Forelimb muscle (tissue), 1 donor: ENCODE measurements at places on chromosomes 1 and 21. TPM values are rescaled to one million over a fixed set of nuclear protein-coding genes. Genes with fewer than 3 reads are reported as not detected.
A peak's percentile ranks its signal among the peaks of the same experiment; 100 is the strongest.

Gene UBL4B
- not detected for polyA plus RNA-seq

DNA sequence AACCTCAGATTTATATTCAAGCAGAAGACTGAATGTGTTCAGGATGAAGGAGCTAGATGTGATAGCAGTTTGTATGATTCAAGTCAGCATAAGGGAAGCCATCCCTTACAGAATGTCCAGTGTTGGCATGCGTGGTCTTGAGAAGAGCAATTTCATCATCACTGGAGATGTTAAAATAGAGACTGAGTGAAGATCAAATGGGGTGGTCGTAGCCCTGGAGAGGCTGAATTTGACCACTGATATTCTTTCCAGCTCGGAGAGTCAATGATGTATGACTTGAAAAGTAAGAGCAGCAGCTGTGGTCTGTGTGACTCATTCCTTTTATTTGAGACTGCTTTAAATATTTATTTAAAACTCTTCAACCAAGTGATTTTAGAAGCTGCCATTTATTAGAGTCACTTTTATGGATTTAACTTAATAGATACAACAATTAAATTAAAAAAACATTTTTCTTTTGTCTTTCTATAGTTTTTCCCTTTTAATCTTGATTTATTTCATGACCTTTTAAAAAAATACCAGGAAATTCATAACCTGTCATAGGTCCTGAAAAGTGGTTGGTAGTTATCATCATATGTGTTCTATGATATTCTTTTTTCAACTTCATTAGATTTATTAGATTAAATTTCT, 15.5 kb downstream of the FMN2 start:
- no peak for DNase-seq

GRCh38 chr1:68093737-68094136, 43.3 kb upstream of the DIRAS3 start:
- no peak for DNase-seq

Gene TMEM54
- polyA plus RNA-seq: 3.7 TPM

Gene ZMYND12
- 0.37 TPM for polyA plus RNA-seq

DNA sequence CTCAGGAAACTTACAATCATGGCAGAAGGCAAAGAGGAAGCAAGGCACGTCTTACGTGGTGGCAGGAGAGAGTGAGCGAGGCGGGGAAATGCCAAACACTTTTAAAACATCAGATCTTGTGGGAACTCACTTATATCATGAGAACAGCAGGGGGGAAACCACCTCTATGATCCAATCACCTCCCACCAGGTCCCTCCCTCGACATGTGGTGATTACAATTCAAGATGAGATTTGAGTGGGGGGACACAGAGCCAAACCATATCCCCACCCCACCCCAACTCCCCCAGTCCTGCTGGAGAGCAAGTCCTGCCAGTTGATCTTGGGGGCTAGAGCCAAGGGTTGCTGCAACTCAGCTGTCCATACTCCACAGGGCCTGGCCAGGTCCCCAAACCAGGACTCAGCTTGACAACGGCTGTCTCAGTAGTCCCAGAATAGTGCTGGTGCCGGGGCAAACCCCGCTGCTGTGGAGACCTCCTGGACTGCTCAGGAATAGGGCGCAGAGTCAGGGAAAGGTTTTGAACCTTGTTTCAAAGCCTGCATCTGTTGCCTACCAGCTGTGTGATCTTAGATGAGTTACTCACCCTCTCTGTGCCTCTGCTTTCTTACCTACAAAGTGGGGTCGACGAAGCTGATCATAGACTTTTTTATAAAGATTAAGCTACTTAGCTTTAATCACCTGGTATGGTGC, 79.5 kb downstream of the STUM start:
- DNase-seq: no peak

Gene WDR64
- polyA plus RNA-seq: 0.37 TPM

GRCh38 chr1:173477286-173478093, at the start of gene PRDX6:
TSS of gene PRDX6 (plus strand) at chr1:173477335. CDS start at chr1:173477398, 63 bp downstream.
- peak; percentile 45 for DNase-seq

Gene MYBPH
- polyA plus RNA-seq: 278 TPM

- DNase-seq: no peak
Observed at GRCh38 chr1:63593303-63593885, at the start of gene PGM1. TSS of gene PGM1 (plus strand) at chr1:63593411. CDS start at chr1:63593489, 78 bp downstream.

Gene CAMK2N1
- polyA plus RNA-seq: 4.2 TPM

Gene MAP3K21
- 0.20 TPM for polyA plus RNA-seq

GRCh38 chr1:157142765-157143423, 4.7 kb upstream of the ETV3 start:
- DNase-seq: no peak

GRCh38 chr1:88514544-88515060, 169.5 kb upstream of the PKN2 start:
- DNase-seq: no peak

GRCh38 chr1:32307324-32307723, 15.4 kb downstream of the HDAC1 start:
- DNase-seq: no peak

Gene OR2T29
- not detected for polyA plus RNA-seq

Gene KANK4
- polyA plus RNA-seq: 10.1 TPM

- no peak for DNase-seq
Observed at GRCh38 chr21:24759348-24760075, 847.8 kb downstream of the MRPL39 start.

GRCh38 chr21:36918291-36918690, 48.2 kb downstream of the HLCS start:
- no peak for DNase-seq
